ENCODE measurements at places on chromosomes 13 and 19.

GRCh38 chr19:4376991-4377781 lies 23.2 kb downstream of the SH3GL1 start:
- no peak for DNase-seq

DNA sequence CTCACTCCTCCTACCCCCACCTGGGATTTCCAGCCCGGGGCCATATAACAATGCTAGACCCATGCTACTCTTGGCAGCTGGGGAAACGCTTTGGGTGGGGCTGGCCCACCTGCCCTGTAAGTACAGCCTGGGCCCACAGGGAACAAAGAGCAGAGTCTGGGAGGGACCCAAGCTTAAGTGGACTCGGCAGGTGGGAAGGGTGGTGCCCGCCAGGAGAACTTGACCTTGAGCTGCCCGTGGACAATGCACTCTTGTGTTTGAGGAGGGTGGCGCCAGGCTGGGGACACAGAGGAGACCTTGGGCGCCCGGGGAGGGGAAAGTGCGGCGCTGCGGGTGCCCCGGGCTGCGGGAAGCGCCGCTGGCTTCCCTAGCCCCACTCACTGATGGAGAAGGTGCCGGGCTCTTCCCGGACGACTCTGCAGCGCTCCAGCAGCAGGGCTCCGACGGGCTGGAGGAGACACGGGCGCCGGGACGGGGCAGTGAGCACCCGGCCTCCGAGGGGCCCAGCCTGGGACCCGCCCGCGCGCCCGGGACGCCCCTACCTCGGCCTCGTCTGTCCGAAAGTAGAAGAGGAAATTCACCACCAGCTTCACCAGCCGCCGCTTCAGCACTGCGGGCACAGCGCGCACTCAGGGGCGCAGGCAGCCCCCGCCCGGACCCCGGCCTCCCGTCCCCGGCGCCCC lies 607 bp downstream of the PLEKHJ1 start:
- no peak for DNase-seq

DNA sequence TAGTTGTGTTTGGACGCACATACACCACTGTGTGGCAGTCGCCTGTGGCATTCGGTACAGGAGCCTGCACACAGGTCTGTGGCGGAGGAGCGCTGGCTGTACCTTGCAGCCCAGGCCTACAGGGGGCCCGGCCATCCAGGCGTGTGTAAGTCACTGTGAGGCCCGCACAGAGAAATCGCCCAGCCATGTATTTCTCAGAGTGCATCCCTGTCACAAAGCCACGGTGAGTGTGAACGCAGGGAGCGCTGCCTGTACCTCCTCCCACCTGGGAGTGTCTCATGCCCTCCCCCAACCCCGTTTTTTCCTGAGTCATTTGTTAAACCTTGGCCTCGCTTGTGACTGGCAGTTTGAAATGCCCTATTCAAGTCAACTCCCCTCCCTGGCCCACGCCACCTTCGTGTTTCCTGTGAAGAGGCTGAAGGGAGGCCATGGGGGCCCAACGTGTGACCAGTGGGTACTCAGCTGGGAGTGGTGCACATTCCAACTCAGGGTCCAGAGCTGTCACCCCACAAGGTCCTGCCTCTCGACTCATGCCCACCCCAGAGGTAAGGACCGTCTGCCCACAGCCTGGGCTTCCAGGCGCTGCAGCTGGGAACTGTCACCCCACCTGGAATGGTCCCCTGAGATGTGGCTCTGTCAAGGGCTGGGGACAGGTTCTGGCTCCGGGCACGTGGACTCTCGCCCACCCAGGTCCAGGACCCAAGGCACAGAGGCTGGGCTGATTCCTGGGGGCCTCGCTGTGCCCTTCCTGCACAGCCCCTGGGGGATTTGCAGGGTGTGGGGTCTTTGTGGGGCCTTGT lies 11.6 kb upstream of the RASA3 start:
- no peak for DNase-seq

DNA sequence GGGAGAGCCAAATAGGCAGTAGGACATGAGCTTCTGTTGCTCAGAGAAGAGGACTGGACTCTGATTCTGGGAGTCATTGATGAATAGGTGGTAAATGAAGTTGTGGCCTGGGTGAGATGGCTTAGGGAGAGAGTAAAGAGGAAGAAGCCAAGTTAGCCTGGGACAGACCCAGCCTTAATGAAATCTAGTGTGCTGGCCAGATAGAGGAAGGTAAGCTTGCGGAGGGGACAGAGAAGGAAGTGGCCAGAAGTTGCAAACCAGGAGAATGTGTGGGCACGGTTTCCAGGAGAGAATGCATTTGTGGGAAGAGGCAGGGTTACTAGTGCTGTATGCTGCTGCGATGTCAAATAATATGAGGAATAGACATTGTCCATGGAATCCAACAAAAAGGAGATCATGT lies 83.3 kb upstream of the OLFM4 start:
- DNase-seq = no peak

DNA sequence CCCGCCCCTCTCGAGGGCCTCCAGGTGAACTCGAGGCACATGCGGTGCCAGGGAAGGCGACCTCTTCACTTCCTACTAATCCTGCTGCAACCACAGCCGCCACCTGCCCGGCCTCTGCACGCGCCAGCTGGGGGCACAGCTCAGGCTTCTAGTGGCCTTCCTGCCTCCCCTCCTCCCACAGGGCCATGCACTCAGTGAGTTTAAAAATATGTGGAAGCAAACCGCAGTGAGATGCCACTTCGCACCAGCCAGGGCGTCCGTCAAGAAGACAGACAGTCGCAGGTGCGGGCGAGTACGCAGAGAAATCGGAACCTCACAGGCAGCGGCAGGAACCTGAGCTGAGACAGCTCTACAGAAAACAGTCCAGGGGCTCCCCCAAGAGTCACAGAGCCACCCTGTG lies 10.4 kb downstream of the LMNB2 start:
- DNase-seq = peak; percentile 92

GRCh38 chr13:44792096-44792495 lies 197.2 kb downstream of the NUFIP1 start:
- no peak for DNase-seq

DNA sequence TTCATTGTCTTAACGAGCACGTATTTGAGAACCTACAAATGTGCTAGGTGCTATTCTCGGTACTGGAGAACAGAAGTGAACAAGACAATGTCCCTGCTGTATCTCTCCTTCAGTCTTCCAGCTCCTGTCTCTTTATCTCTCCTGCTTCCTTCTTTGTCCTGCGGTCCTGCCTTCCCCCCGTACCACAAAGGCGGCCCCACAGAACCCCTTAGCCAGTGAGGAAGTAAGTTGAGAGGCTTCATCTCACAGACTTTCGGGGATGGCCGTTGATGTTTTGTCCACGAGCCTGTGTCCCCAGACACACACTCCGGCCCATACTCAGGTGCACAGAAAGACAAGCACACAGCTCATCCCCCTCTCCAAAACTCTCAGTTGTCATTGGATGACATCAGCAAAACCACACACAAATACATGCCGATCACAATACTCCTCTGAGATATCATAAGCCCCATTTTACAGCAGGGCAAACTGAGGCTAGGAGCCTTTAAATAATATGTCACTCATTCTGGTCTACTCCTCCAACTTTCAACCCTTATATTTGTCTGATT lies 507 bp upstream of the SWSAP1 start:
- no peak for DNase-seq

- no peak for DNase-seq
Measured at GRCh38 chr19:38079926-38080380, 144.1 kb downstream of the DPF1 start.

DNA sequence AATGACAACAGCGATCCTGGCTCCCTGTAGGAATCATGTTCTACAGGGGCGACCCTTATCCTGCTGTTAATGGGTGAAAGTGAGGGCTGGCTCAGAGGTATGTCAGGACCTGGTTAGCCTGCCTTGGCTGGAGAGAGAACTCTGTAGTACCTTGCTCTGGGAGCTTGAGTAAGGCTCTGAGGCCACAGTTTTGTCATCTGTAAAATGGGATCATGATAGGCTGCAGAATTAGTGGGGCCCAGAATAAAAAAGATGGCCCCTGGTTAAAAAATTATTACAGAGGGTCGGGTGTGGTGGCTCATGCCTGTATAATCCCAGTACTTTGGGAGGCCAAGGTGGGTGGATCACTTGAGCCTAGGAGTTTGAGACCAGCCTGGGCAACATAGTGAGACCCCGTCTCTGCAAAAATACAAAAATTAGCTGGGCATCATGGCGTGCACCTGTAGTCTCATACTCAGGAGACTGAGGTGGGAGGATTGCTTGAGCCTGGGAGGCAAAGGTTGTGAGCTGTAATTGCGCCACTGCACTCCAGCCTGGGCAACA lies 10.5 kb upstream of the SAMD1 start:
- DNase-seq = no peak

DNA sequence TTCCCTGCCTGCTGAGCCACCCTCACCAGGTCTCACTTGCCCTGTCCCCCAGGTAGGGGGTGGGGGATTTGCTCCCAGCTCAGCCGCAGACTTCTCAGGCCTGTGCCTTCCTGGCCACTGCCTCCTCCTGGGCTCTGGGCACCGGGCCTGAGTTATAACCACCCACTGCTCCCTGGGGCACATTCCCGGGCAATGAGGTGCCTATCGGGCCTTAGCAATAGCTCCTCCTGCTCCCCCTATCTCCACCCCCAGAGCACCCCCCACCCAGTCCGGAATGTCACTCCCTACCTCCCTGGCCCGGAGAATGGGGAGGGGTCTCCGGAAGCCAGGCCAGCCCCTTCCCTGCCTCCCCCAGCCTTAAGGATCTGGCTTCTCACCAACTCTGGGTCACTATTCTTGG lies at the start of gene KLK5:
Gene KLK5 (minus strand): TSS at position 129 of the 400 bp plus-strand sequence. CDS start 381 bp downstream, outside the sequence.
- no peak for DNase-seq

DNA sequence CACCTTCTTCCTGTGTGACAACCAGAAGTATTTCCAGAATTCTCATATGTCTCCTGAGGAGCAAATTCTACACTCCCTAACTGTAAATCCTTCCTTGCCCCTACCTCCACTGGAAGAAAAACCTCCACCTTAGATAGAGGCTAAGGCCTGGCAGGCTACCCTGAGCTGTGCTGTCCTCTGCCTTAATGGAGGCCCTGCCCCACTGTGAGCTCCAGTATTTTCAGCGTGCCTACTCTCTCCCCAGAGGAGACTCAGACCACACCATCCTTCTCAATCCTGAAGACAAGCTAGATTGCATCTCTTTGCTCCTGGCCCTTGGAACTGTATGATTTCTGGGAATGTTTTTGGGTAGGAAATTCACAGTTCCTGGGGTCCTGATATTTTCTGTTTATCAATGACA lies 110.0 kb upstream of the OBI1 start:
- no peak for DNase-seq

- no peak for DNase-seq
Measured at GRCh38 chr13:112877539-112877938, 91.5 kb upstream of the MCF2L start.

DNA sequence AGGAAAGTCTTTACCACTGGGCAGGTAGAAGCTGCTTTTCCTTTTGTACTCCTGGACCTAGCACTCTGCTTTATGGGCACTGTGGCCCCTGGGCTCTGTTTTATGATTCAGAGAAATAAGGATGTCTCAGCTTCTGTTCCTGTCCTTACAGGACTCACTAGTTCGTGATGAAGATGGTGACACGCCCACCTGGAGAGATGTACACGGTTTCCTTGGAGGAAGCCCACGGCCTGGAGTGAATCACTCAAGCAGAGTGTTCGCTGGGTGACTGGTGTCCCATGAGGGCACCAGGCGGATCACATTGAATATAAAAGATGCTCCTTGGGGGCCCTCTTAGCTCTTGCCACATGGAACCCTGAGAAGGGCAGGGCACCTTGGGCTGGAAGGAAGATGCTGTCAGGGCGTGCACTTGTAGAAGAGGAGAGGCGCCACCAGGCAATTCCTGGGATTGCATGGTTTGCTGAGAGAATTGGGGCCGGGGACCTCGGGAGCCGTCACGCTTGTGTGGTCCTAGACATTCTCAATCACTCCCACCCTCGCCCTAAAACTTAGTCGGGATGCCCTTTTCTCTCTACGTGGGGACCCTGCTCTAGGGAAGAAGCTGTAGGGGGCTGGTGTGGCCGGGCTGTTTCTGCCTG lies 202.6 kb downstream of the TSHZ3 start:
- DNase-seq = no peak

GRCh38 chr13:66341635-66342377 lies 888.3 kb downstream of the PCDH9 start:
- DNase-seq = no peak

DNA sequence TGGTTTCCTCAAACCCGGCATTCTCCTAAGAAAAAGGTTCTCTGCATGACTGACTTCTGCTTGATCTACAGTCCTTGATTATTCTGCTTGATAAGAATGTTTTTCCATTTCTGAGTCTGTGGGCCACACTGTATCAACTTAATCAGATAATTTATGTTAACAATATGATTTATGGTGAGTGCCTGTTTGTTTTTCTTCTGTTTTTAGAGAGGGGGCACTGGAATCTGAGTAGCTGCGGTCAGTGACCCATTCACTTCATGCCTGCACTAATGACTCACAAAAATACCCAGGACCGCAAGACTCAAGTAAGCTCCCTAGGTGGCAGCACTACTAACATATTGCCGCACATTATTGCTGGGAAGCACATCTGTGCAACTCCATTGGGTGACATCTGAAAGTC lies 542.3 kb upstream of the ATXN8OS start:
- no peak for DNase-seq

DNA sequence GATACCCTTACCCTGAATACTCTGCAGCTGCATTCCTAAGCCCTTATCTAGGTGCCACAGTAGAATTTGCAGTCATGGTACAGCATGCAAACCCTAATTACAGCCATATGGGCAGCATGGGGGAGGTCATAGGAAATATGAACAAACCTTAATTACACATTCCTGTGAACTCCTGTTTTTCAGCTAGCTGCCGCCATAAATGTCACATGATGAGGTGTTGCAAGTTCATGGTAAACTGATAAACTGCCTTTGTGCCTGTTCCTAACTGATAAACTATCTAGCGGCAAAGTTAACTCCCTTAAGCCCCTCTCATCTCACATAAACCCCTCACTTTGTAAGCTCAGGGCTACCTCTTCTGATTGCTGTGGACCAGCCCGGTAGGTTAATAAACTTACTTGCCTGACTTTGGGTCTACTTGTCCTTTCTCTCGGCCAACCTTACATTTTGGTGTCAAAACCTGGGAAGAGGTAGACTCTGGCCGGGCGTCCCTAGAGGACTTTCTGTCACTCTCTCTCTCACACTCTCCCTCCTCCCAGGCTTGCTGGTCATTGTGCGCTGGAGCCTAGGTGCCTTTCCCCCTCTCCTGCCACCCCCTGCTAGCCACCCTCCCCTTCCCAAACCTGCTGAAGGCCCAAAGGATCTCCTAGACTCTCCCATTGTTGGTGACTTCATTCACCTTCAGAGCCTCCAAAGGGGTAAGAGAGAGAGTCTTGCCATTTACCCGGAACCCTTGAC lies 43.3 kb downstream of the ZNF93 start:
- no peak for DNase-seq

- DNase-seq = no peak
Measured at GRCh38 chr13:19573120-19573716, 11.9 kb upstream of the TPTE2 start.

All from thymus (tissue), 14 donors.